ENCODE measurements at places on chromosomes 5 and 9. TPM values are rescaled to one million over a fixed set of nuclear protein-coding genes. Genes with fewer than 3 reads are reported as not detected.
A peak's percentile ranks its signal among the peaks of the same experiment; 100 is the strongest.

PCDHB11 gene
- total RNA-seq, result 0.77 TPM

DNA sequence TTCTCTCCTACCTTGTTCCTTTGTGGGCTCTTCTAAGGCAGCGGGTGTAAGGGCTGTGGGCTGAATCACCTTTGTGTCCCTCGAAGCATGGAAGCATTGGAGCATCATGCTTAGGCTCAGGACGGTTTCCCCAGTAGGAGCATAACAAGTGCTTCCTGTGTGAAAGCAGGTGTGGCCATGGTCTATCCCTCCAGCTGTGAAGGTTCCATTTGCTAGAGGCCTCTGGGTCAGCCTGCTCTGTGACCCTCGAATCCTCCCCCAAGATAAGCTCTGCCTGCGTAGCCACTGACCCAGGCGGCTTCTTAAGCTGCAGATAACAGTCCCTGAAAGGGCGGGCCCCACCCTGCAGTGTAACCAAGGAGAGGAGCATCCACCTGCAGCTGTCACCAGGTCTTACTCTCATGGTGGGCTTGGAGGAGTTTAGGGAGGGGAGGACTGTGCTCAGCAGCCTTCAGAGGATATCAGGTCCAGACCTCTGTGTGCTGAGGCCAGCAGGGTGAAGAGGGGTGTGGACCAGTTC lies 8.4 kb upstream of the NDST1 start:
- no peaks in the 10 kb centered on the region for H3K27me3 ChIP-seq
- no peaks in the 10 kb centered on the region for H3K36me3 ChIP-seq
- no peak for DNase-seq
- no peak overlapping the region for H3K4me3 ChIP-seq

- no peak overlapping the region for H3K27ac ChIP-seq
- H3K27me3 ChIP-seq, result peaks cover 9% of the 10 kb centered on the region
- no peaks in the 10 kb centered on the region for H3K4me1 ChIP-seq
- no peaks in the 10 kb centered on the region for H3K36me3 ChIP-seq
- DNase-seq, result no peak
- H3K4me3 ChIP-seq, result no peak overlapping the region
These were observed 38.9 kb downstream of the ASTN2 start for GRCh38 chr9:117375956-117376355.

GRCh38 chr9:92360083-92360482 lies 34.3 kb downstream of the CENPP start:
- no peak for DNase-seq
- H3K36me3 ChIP-seq, result peaks cover 23% of the 10 kb centered on the region
- H3K4me3 ChIP-seq, result no peak overlapping the region
- no peaks in the 10 kb centered on the region for H3K4me1 ChIP-seq

DNA sequence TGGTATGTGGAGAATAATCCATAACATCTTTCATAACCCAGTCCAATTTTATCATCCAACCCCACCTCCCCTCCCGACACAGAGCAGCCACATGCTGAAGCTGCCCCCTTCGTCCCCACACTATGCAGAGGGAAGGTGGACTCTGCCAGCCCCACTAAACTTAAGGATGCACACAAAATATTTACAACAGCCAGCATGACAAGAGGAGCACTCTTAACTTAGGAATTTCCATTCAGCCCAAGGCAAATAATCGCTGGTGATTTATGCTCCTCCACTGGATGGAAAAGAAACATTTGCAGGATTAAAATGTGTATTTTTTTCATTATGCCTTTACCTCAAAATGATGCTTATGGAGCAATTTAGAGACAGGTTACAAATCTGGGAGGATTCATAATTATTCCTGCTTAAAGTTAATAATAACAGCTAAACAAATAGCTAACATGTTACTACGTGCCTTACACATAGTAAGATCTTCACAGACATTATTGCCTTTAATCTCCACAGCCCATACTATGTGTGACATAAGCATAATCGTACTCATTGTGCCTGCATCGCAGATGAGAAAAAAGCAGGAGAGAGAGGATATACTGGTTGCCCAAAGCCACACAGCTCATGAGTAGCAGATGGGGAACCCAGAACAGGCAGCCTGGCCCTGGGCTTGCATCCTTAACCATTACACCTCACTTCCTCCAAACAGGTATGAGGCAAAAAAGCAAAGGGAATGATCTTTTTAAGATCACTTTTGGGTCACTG lies 92.6 kb downstream of the GLIS3 start:
- peak overlapping the region; percentile 50 for H3K27ac ChIP-seq
- no peak for DNase-seq
- no peak overlapping the region for H3K4me3 ChIP-seq
- H3K4me1 ChIP-seq, result peaks cover 20% of the 10 kb centered on the region

GRCh38 chr5:38420691-38421390 lies 135.6 kb downstream of the LIFR start:
- no peak overlapping the region for H3K4me3 ChIP-seq
- H3K36me3 ChIP-seq, result no peaks in the 10 kb centered on the region
- no peaks in the 10 kb centered on the region for H3K4me1 ChIP-seq
- peaks cover 4% of the 10 kb centered on the region for H3K27me3 ChIP-seq
- no peak overlapping the region for H3K27ac ChIP-seq

DNA sequence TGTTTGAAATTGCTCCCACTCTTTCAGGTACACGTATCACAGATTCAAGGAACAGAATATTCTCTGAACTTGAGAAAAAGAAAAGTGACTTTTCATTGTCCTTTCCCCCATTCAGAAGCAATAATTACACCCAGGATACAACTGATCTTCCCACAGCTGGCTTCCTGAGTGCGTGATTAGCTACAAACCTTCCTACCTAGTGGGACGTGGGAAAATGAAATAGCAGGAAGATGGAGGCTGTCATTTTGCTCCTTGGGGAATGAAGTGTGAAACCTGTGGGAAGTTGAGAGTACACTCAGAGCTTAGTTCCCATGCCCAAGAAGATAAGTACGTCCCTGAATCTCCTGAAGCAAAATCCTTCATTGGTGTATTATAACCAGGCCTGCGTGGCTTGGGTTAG lies 2.6 kb downstream of the TAS2R1 start:
- no peaks in the 10 kb centered on the region for H3K27me3 ChIP-seq
- peaks cover 13% of the 10 kb centered on the region for H3K4me1 ChIP-seq
- H3K4me3 ChIP-seq, result no peak overlapping the region
- no peak overlapping the region for H3K27ac ChIP-seq
- no peak for DNase-seq

DNA sequence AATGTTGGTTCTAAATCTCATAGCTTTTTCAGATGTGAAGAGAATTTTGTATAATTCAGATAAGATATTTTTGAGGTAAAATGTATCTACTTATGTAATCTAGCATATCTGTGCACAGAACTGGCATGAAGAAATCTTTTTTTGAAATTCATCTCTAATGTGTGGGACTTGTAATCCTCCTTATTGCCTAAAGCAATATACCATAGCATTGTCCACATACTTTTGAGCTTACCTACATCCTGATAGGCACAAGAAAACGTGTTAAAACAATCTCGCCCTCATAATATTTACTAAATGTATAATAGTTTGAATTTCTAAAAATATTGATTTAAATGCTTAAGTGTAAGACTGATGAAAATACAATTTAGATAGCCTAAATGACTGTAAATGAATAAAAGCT lies 1686.5 kb upstream of the ACO1 start:
- no peaks in the 10 kb centered on the region for H3K27me3 ChIP-seq
- no peak overlapping the region for H3K27ac ChIP-seq
- no peak for DNase-seq

DNA sequence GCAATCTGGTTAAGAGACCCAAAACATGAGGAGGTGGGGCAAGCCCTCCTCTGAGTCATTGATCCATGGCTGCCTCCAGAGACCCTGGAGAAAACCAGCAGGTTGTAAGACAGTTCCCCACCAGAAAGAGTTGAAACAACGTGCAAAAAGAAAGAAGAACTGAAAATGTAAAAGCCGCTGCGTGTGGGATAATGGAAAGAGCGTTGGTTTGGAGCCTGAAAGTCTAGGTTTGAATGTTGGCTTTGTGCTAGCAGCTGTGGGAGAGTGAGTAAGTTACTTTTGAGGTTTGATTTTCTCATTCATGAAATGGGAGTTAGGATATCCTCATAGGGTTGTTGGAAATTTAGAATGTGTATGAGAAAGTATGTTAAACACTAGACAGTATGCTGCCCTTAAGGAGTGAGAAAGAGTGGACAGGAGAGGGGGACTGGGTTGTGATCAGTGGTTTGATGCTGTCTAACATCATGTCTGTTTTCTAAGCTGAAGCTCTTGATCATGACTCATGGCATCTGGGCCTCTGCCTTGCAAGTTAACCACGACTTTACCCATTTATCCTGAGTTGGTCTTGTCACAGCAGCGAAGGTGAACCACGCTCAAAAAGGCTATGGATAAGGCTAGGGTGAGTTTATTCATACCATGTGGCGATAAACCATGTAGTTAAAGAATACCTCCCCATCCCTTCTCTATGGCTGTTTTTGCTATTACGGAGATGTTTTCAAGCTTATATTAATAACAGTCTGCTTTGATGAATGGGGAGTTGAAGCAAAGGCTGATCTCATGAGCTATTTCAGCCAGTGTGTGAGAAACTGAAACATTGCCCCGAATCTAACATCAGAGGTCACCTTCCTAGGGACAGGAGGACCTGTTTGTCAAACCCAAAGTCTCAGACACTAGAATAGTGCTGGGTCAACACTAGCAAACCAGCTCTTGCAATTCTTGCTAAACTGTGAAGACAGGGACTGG lies 41.3 kb downstream of the ZNF366 start:
- no peaks in the 10 kb centered on the region for H3K27me3 ChIP-seq
- DNase-seq, result no peak
- H3K36me3 ChIP-seq, result no peaks in the 10 kb centered on the region
- peak overlapping the region; percentile 75 for H3K27ac ChIP-seq
